ENCODE measurements at places on chromosomes 2 and 18. TPM values are rescaled to one million over a fixed set of nuclear protein-coding genes. Genes with fewer than 3 reads are reported as not detected.

The STK36 gene
- 77.0 TPM for total RNA-seq

The TMEM247 gene
- not detected for total RNA-seq

DNA sequence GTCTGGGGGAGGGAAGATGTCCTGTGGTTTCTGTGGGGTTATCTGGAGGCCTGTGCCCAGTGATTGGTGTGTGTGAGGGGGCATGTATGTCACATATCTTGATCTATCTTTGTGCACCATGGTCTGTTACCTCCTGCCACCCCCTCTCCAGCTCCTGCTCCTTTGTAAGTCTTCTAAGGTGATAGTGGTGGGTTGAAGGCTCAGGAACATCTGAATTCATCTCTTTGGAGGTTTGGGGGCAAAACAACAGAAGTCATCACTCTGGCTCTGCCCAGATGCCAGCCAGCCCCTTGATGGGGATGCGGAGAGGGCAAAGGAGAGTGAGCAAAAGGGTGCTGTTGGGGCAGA lies 2.7 kb upstream of the WNT6 start:
- H3K4me1 ChIP-seq = peaks cover 10% of the 10 kb centered on the region
- H3K4me3 ChIP-seq = no peak overlapping the region
- H3K27me3 ChIP-seq = peaks cover 89% of the 10 kb centered on the region
- no peak overlapping the region for H3K27ac ChIP-seq
- DNase-seq = no peak
- H3K36me3 ChIP-seq = no peaks in the 10 kb centered on the region

GRCh38 chr18:74183130-74183529 lies 34.8 kb downstream of the TIMM21 start:
- H3K27me3 ChIP-seq = peaks cover 27% of the 10 kb centered on the region
- H3K27ac ChIP-seq = no peak overlapping the region
- H3K4me3 ChIP-seq = no peak overlapping the region
- no peak for DNase-seq
- no peaks in the 10 kb centered on the region for H3K36me3 ChIP-seq

The MMADHC gene
- total RNA-seq = 86.5 TPM

- no peak overlapping the region for H3K4me3 ChIP-seq
- H3K36me3 ChIP-seq = no peaks in the 10 kb centered on the region
- no peaks in the 10 kb centered on the region for H3K27me3 ChIP-seq
- H3K27ac ChIP-seq = no peak overlapping the region
Measured at GRCh38 chr18:41893432-41893831, 61.6 kb upstream of the PIK3C3 start.

DNA sequence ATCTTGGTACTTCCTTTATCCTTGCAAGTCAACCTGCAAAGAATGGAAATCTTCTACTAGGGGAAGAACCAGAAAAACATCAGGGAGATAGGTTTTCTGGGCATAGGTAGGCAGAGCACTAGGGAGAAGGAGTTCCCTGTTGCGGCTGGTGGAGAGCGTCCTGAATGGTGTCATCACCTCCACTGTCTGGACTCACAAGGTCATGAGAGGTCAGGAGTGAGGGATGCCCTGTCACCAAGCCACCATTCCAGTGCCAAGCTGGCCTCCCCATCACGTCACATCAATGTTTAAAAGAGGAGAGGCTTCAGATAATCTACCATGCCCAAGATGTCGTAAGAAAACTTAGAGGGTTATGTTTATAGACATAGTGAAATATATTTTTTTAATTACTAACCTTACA lies 72.1 kb downstream of the BCL2 start:
- no peak overlapping the region for H3K27ac ChIP-seq
- no peak for DNase-seq
- peaks cover 28% of the 10 kb centered on the region for H3K4me1 ChIP-seq
- H3K4me3 ChIP-seq = no peak overlapping the region

DNA sequence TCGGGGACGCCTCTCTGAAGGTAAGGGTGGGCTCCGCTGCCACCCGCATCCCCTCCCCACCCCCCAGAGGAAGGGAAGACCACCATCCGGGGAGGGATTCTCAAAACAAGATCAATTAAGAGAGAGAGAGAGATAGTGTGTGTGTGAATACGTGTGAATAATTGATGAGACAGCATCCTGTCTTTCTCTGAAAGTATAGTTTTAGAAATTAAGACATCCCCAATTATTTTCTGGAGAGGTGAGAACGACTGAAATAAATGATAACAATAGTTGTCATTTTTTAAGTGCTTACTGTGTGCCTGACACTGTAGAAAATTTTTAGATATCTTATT lies 751 bp downstream of the IL18R1 start:
- peak overlapping the region; percentile 89 for H3K4me3 ChIP-seq
- H3K36me3 ChIP-seq = no peaks in the 10 kb centered on the region
- peaks cover 58% of the 10 kb centered on the region for H3K27me3 ChIP-seq

DNA sequence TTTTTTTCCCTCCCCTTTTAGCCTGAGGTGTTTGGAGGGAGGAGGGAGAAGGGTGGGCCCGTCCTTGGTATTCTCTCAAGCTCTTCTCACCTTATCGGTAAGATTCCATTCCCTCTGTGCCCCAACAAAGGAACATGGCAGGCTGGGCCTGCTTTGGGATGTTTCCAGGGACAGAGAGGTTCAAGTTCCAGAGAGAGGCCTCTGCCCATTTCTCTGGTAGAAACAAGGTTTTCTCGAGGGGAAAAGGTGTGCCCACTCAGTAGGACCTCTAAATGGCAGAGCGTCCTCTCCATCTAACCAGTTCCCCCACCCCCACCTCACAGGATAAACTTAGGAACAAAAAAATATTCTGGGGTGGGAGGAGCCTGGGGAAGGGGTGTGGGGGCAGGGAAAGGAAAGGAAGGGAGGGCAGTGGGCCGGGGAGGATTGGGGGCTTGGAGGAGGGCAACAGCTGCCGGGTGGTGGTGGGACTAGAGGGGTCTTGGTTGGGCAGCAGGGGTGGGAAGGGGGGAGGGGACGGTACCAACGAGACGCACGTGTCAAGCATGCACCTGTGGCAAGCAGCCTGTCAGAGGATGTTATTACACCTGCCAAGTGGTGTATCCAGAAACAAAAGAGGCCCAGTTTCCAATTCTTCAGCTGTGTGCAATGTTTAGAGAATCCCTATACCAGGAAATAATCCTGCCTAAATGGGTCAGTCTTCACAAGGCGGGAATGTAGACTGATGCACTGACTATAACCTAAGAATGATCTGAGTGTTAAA lies 2.1 kb downstream of the PCBP1 start:
- H3K36me3 ChIP-seq = peaks cover 20% of the 10 kb centered on the region
- peak overlapping the region; percentile 99 for H3K27ac ChIP-seq
- DNase-seq = no peak
- H3K4me1 ChIP-seq = peaks cover 42% of the 10 kb centered on the region

The ALMS1 gene
- total RNA-seq = 48.1 TPM

GRCh38 chr18:72830109-72830508 lies 37.7 kb downstream of the NETO1 start:
- H3K36me3 ChIP-seq = no peaks in the 10 kb centered on the region
- H3K4me1 ChIP-seq = no peaks in the 10 kb centered on the region
- H3K27ac ChIP-seq = no peak overlapping the region
- H3K4me3 ChIP-seq = no peak overlapping the region
- DNase-seq = peak; percentile 51
- H3K27me3 ChIP-seq = peaks cover 27% of the 10 kb centered on the region

DNA sequence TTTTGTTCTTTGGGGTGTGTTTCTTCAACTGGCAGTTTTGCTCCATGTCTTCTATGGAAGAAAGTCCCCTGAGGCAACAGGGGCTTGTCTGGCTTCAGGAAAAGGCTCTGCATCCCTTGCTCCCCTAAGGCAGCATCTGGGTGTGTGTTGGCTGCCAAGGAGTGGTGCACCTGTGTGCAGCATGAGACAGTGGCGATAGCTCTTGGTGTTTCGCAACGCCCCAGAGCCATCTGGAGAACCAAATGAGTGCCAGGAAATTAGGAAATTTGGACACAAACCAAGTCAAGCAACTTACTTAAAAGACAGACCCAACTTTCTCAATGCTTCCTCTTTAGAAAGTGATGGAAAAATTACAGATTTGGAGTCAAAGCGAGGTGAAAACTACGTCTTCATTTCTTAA lies 1044.4 kb upstream of the CNTNAP5 start:
- no peak overlapping the region for H3K27ac ChIP-seq
- H3K27me3 ChIP-seq = no peaks in the 10 kb centered on the region
- H3K4me3 ChIP-seq = no peak overlapping the region
- H3K4me1 ChIP-seq = no peaks in the 10 kb centered on the region

The MYCN gene
- 149 TPM for total RNA-seq

The SOWAHC gene
- total RNA-seq = 10.4 TPM

DNA sequence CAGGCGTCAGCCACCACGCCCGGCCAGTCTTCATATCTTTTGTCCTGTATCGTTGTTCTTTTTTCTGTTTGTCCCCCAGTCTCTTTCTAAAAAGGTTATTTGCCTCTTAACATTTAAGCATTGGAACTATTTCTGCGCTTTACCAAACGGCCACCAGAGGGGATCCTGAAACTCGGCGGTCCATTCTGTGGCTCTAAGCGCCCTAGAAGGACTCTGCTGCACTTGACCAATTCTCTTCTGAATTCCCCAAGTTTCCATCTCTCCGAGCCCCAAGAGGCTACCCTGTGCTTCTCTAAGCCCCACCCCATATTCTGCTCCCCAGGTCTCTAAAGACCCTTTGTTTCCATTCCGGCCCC lies 33.1 kb upstream of the REG3G start:
- peaks cover 12% of the 10 kb centered on the region for H3K4me1 ChIP-seq
- peak; percentile 26 for DNase-seq
- H3K27ac ChIP-seq = no peak overlapping the region
- H3K4me3 ChIP-seq = peak overlapping the region; percentile 80

- H3K36me3 ChIP-seq = no peaks in the 10 kb centered on the region
- H3K27me3 ChIP-seq = no peaks in the 10 kb centered on the region
- DNase-seq = no peak
- H3K4me3 ChIP-seq = no peak overlapping the region
- no peak overlapping the region for H3K27ac ChIP-seq
Measured at GRCh38 chr2:75480971-75481836, 79.5 kb downstream of the EVA1A start.

The AQP12B gene
- not detected for total RNA-seq

GRCh38 chr18:7116001-7116730 lies 1.4 kb downstream of the LAMA1 start:
- peaks cover 44% of the 10 kb centered on the region for H3K4me1 ChIP-seq
- H3K4me3 ChIP-seq = peak overlapping the region; percentile 92
- DNase-seq = peak; percentile 44
- peak overlapping the region; percentile 90 for H3K27ac ChIP-seq
- H3K27me3 ChIP-seq = no peaks in the 10 kb centered on the region

The SERPINB10 gene
- total RNA-seq = not detected

The SYT4 gene
- 8.2 TPM for total RNA-seq

The MARCHF4 gene
- 0.86 TPM for total RNA-seq

The CPLX4 gene
- total RNA-seq = not detected

The SNORC gene
- 3.0 TPM for total RNA-seq

DNA sequence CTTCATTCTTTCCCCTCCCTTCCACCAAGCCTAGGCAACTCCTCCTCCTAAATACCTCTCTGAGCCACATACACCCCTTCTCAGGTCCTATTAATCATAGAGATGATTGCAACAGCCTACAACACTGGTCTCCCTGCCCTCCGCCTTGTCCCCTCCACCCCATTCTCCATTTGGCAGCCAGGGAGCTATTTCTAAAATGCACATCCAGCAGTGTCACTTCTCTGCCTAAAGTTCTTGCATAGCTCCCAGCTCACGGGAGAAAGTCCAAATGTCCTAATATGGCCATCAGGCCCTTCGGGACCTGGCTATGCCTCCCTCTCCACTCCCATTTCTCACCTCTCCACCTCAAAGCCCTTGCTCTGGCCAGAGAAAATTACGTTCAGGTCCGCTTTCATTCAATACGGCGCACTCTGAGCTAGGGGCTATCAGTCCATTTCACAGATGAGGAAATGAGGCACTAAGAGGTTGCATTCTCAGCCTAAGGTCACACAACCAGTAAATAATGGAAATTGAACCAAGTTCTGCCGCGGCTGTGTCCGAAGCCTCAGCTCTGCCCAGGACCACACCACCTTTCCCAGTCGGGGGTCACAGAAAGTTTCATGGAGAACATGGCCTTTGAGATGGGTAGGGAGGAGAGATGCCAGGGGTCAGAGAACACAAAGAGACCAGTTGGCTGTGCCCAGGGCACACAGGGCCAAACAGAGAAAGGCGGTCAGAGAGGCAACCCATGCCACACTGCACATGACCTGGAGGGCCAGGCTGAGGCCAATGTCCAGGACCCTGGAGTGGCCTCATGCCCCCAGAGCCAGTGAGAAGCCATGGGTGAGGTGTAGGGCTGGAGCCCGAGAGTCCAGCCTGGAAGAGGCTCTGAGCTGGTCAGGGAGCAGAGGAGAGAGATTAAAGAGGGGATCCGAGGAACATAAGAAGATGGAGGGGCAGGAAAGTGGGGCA lies 72.8 kb downstream of the TNS1 start:
- no peaks in the 10 kb centered on the region for H3K27me3 ChIP-seq
- H3K36me3 ChIP-seq = no peaks in the 10 kb centered on the region
- H3K4me1 ChIP-seq = peaks cover 21% of the 10 kb centered on the region

- no peak for DNase-seq
- H3K27ac ChIP-seq = no peak overlapping the region
- peaks cover 22% of the 10 kb centered on the region for H3K4me1 ChIP-seq
- H3K4me3 ChIP-seq = peak overlapping the region; percentile 89
- no peaks in the 10 kb centered on the region for H3K36me3 ChIP-seq
- H3K27me3 ChIP-seq = peaks cover 96% of the 10 kb centered on the region
Measured at GRCh38 chr18:34223893-34224422, 755 bp downstream of the NOL4 start.

DNA sequence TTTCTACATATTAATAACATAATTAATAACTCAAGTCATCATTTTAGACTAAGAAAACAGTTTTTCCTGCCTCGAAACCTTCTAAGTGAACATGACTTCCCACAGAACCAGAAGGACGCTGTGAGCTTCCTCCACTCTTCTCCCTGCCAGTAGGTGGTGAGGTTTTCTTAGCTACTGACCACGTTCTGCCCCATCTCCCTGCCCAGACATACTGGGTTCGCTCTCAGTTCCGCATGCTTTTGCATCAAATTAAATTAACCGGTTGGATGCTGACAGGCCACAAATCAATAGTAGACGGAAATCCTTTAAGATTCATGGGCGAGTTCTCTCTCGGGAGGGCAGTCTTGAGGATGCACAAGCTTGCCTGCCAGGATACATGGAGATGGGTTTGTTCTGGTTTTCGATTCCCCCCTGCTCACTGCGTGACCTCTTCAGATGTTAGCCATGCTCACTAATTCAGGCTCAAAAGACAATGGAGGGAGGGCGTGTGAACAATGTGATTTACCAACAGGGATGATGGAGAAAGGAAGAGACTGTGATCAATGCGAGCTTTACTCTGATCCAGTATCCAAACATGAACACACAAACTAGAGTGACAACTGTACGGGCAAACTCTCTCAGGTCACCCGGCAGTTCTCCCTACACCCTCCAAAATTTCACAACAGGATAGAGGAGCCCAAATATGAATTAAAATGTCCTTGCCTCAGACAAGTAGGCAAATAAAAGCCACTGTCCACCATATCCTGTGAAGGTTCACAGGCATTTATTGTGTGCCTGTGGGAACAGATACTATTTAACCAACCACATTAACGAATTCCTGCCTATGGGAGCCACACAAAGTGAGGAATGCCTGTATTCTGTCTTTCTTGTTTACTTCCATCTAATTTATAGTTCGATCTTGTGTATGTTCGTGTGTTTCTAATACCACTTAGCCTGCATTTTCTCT lies 375.7 kb downstream of the EIPR1 start:
- no peaks in the 10 kb centered on the region for H3K36me3 ChIP-seq
- H3K27ac ChIP-seq = no peak overlapping the region
- H3K27me3 ChIP-seq = peaks cover 2% of the 10 kb centered on the region

GRCh38 chr2:11234309-11234708 lies 79.0 kb downstream of the SLC66A3 start:
- H3K27ac ChIP-seq = no peak overlapping the region
- H3K4me1 ChIP-seq = no peaks in the 10 kb centered on the region
- H3K4me3 ChIP-seq = no peak overlapping the region
- no peak for DNase-seq
- H3K27me3 ChIP-seq = no peaks in the 10 kb centered on the region
- H3K36me3 ChIP-seq = no peaks in the 10 kb centered on the region

The SCYGR4 gene
- total RNA-seq = not detected

- H3K4me3 ChIP-seq = no peak overlapping the region
- H3K27me3 ChIP-seq = peaks cover 4% of the 10 kb centered on the region
- H3K36me3 ChIP-seq = peaks cover 5% of the 10 kb centered on the region
Measured at GRCh38 chr18:3874125-3874524, 424.2 kb downstream of the TGIF1 start.

Measured in neural crest cell (in vitro differentiated cells).